Colonic mucosa (tissue), 4 donors: ENCODE measurements at places on chromosomes 2 and 18. TPM values are rescaled to one million over a fixed set of nuclear protein-coding genes. Genes with fewer than 3 reads are reported as not detected.

DNA sequence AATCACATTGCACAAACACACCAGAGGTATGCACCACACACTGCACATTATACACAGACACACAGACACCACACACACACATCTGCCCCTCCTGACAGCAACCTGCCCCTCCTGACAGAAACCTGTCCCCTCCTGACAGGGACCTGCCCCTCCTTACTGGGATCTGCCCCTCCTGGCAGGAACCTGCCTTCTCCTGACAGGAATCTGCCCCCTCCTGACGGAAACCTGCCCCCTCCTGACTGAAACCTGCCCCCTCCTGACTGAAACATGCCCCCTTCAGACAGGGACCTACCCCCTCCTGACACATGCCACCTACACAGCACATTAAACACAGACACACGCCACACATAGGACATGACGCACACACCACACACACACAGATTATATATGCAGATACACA is 88.9 kb downstream of the PXDN start:
- no peak for DNase-seq

Gene ACOXL
- 0.32 TPM for total RNA-seq

GRCh38 chr18:24936691-24937090 is 415.3 kb downstream of the ZNF521 start:
- no peak for DNase-seq

GRCh38 chr2:218229239-218229638 is 12.2 kb downstream of the ARPC2 start:
- no peak for DNase-seq

Gene CFAP65
- 1.6 TPM for total RNA-seq

DNA sequence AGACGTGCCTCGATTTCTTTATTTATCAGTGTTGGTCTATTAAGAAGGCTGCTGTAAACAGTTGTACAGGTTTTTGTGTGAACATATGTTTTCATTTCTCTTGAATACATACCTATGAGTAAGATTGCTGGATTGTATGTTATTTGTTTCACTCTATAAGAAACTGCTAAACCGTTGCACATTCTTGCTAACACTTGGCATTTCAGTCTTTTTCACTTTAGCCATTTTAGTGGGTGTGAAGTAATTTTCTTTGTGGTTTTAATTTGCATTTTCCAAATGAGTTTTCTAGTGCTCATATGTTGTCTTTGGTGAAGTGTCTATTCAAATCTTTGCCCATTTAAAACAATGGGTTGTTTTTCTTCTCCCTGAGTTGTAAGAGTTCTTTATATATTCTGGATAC is 221.5 kb upstream of the SMAD7 start:
- no peak for DNase-seq

DNA sequence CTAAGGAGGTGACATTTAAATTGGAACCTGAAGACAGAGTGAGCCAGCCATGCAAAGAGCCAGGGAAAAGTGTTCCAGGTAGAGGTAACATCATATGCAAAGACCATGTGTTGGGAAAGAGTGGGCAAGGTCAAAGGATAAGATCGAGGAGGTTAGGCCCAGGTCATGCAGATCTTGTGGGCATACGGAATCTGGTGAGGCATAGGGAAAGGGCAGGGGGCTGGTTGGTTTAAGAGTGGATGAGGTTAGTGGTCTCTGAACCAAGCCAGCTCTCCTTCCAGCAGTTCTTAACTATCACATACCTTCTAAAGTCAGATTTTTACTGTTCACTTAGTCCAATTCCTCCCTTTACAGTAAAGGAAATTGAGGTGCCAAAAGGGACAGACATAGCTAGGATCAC is 3.0 kb downstream of the ANKRD53 start:
- no peak for DNase-seq

- DNase-seq = no peak
Observed at GRCh38 chr18:76377359-76377756, 117.7 kb downstream of the ZNF516 start.
